Liver (tissue), 10 donors: ENCODE measurements at places on chromosomes 12 and 14. TPM values are rescaled to one million over a fixed set of nuclear protein-coding genes. Genes with fewer than 3 reads are reported as not detected.

Gene CELA1
- not detected for polyA plus RNA-seq

Gene GALNT8
- not detected for polyA plus RNA-seq

Gene KERA
- not detected for polyA plus RNA-seq

Gene TMEM179
- polyA plus RNA-seq: 0.12 TPM

Gene UNC79
- polyA plus RNA-seq: 0.01 TPM

DNA sequence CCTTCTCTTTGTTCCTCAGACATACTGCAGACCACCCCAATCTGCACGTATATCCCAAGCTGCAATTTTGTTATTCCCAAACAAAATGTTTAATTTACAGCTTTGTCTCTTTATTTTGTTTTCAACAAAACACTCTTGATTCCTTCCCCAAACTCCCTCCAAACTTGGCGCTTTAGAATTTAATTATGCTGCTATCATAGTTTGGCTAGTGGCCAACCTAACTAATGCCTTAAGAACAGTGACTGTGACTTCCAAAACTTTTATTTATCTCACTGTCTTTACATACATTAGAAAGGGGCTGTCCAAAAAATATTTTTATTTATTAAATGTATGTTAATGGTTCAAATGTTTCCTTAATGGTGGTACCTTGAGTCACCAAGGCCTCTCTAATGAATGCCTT is 7.1 kb downstream of the TMBIM4 start:
- no peak for DNase-seq

GRCh38 chr12:124646385-124647230 is 79.2 kb upstream of the NCOR2 start:
- no peak for DNase-seq

GRCh38 chr14:43894534-43894933 is 612.5 kb downstream of the FSCB start:
- DNase-seq: no peak

GRCh38 chr14:41235466-41235865 is 371.2 kb upstream of the LRFN5 start:
- no peak for DNase-seq

DNA sequence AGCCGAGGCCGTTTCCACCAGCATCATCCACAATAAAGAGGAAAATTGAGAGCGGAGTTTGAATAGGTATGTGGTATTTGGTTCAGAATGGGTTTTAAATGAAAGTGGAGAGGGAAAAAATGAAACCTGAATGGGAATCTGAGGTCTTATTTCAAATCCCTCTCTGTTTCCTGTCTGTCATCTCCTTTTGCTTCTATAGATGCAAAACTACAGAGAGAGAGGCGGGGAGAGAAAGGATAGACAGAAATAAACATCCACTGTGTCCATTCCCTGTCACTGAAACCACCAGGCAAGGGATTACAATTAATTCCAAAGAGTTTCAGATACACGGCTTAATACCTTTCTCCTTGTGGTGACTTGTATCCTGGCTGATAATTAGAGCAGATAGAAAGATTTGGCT is 102.3 kb downstream of the DAD1 start:
- DNase-seq: no peak

GRCh38 chr14:64704743-64705380 is 638 bp downstream of the PLEKHG3 start:
- no peak for DNase-seq

GRCh38 chr14:100159094-100159864 is at the start of gene DEGS2:
Gene DEGS2, minus strand, starts transcription at chr14:100159645. Its CDS starts 58 bp downstream, at chr14:100159587.
- no peak for DNase-seq

DNA sequence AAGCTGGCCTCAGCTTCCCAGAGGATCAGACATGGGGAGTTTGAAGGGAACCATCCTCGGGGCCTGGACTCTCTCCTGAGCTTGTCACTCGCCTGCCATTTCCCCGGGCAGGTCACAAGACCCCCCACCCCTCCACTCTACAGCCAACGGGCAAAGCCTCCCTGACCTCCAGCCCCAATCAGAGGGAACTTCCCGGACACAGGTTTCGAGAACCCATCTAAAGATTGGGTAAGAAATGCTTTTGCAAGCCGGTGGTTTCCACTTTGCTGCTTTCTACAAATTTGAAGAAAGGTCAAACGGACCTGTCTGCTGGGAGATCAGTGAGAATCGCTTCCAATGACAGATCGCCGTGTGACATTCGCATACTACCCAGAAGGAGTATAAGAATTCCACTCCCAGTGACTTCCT is 89.6 kb downstream of the SCARB1 start:
- no peak for DNase-seq

GRCh38 chr12:124994437-124994975 is 1.1 kb downstream of the BRI3BP start:
- DNase-seq: no peak

DNA sequence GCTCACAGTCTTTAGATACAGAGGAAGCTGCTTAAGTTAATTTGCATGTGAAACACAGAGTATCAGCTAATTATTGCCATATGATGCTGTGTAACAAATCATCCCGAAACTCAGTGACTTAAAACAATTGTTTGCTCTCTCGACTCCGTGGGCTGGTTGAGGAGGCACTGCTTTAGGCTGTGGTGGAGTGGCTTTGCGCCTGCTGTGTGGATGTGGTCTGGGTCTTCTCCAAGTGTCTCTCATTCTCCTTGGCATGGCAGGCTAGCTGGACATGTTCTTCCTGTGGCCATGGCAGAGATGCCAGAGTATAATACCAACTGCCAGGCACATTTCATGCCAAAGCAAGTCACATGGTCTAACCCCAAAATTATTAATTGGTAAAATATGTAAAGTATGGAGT is 40.9 kb downstream of the PELI2 start:
- no peak for DNase-seq

DNA sequence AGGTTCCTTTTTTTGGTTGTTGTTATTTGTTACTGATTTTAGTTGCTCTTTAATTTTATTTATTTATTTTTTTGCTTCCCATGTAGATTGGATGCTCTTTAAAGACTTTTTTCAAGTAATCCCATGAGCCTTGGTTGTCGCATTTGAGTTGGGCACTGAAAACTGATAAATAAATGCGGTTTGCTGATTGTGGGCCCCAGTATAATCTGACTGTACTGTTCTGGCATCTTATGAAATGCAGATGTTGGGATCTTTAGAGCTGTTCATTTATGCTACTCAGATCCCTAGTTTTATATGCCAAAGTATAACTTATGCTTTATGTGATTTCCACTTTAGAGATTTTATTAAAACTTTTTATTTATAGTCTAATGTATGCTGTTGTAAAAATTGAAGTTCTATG is 33.3 kb downstream of the WNK1 start:
- DNase-seq: no peak

DNA sequence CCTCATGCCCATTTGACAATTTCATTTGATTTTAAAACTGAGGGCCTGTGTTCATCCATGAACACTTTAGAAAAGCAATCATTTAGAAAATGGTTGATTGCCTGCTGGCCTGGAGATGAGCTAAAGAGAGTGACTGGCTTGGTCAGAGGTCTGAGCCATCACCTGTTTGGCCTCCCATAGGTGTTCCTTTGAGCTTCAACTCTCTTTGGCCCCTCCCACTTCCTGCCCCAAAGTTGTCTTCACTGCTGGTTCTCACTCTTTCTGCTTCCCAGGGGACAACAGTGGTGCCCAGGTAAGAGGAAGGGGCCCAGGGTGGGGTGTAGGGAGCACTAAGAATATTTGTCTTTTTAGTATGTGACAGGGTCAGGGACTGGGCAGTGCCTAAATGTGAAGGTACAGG is 4.9 kb upstream of the TCP11L2 start:
- no peak for DNase-seq

- DNase-seq: no peak
These were observed 3.7 kb upstream of the NECAP1 start for GRCh38 chr12:8078398-8078797.

DNA sequence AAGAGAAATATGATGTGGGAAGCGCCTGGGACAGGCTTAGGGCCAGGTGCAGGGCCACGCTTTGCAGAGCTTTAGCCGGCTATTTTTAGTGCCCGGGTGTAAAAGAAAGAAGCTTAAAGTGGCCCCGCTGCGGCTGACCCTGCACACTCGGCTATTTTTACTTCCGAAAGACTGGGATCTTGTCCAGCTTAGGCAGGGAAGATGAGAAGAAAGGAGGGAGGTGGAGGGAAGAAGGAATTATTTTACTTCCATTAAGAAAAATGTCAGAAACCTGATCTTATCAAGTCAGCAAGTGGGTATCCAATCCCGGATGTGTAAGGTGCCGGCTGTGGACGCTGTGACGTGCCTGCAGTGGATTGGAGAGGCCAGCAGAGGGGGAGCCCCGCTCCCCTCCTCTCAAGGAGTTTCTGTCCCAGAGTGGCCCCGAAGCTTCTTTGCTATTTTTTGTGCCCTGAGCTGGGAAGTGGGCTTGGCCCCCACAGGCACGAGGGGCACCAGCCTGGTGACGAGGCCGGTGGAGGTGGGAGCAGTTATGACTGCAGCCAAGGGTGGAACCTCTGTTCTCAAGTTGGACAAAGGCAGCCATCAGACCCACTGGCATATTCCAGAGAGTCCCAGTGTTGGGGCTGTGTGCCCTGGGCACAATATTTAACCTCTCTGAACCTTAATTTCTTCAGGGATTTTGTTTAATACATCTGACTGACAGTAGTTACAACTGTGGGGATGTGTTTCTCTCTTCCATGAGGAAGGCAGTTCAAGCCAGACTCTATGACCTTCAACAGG is 97.7 kb downstream of the ESRRB start:
- DNase-seq: no peak

DNA sequence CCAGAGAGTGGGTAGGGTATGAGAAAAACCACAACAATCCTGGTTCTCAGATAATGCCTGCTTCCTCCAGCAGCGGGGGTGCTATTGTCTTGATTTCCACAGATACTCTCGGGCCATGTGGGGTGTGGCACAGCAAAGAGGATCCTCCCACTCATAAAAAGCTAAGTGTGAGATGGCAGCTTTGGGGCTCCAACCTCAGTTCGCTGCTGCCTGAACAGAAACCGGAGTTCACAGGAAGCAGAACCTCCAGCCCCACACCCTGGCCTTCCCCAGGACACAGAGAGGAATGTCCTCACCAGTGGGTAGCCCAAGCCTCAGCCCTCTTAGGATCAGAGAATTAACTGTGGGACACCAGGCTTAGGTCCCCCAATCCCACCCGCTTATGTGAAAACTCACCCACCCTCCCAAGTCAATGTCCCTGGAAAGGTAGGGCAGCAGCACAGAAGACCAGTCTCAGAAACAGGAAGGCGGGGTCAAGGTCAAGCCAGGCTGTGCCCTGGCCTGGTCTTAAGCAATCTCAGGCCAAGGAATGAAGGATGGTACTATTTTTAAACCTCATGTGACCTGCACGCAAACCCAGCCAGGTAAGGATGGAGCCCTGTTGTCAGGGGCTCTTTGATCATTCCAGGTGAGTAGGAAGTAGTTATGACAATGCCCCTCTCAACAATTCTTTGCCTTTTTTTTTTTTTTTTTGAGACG is 9.0 kb downstream of the KCTD10 start:
- no peak for DNase-seq

DNA sequence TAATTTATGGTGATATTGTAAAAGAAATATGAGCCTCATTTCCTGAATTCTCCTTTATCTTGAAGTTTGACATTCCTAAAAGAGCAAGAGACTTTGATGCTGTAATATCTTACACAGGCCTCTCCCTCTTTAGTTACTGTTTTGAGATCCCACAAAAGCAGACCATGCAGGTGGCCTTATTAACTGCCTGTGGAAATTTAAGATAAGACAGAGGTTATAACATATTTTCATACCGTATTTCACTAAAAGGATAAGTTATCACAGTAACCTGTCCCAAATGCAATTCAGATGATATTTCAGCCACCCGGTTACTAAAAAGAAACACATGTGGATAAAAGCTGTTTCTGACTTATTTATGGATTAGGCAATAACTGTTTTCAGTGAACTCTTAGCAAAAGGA is 150.1 kb downstream of the NAV3 start:
- no peak for DNase-seq

- no peak for DNase-seq
These were observed 186.3 kb upstream of the NUDT4 start for GRCh38 chr12:93191423-93191822.

GRCh38 chr14:100735271-100735670 is 8.6 kb downstream of the DLK1 start:
- DNase-seq: no peak

GRCh38 chr14:53001787-53002378 is 51.0 kb upstream of the FERMT2 start:
- DNase-seq: no peak

DNA sequence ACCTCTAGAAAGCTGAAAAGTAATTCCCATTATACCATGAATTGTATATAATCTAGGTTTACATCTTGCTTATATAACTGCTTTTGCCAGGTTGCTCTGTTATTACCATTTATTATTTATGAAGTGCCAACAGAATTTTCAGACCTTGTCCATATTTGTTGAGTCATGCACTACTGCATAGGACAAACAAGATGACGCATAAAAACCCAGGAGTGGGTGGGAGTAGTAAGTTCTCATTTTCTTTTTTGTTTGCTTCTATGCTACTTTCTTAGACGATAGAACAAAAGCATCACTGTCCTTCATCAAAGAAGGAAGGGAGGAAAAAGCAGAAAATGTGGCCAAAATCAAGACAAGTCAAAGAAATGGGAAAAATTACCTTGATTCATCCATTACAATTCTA is 119.0 kb upstream of the RASSF8 start:
- DNase-seq: no peak

GRCh38 chr12:29208936-29209701 is 60.0 kb downstream of the FAR2 start:
- no peak for DNase-seq

GRCh38 chr14:33781236-33781635 is 169.6 kb downstream of the EGLN3 start:
- DNase-seq: no peak

GRCh38 chr14:88576222-88576621 is 13.4 kb downstream of the ZC3H14 start:
- DNase-seq: no peak

GRCh38 chr12:106315523-106315922 is 13.0 kb downstream of the TCP11L2 start:
- no peak for DNase-seq

DNA sequence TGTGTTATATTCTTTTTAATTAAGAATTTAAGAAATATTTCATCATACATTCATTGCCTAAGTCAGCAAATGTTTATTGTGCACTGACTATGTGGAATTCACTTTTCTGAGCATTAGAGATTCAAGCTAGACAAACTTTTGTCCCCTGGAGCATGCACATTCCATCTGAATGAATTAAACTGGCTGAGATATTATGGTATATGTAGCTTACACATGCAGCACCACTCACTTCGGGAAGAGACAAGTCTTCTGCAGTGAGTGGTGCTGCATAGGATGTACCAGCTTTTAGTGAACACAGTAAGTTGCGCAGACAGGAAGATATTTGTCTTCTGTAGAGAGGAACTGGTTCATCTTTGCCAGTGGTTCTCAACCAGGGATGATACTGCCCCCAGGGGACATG is 318.4 kb downstream of the SYT1 start:
- no peak for DNase-seq
